ENCODE measurements at places on chromosomes 11 and 22.

DNA sequence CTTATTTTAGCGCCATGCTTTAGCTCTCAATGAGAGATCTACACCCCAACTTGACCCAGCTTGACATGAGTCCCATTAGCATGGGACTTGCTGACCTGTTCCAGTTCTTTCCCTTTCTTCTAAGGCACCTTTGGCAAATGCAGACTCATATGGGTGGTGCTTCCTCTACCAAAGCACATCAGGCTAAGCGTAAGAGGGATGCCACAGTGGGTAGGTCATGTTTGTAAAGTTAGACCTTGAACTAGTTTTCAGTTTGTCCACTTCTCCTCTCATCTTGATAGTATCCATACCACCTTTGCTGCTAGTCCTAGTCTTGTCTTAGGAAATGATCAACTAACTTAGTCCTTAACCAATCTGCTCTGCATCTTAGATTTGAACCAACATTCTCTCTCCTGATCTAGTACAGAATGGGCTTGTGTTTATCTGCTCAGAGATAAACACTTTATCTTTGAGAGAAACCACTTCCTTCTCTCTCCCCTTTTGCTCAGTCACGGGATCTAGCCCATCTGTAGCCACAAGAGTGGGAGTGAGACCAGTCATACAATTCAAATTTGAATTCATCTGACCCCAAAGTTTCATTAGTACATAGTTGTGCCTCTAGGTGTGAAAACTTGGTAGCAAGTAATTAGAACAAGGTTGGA is 72.1 kb upstream of the CD44 start:
- DNase-seq = peak; percentile 57

- DNase-seq = no peak
Measured at GRCh38 chr11:15568440-15568839, 453.7 kb downstream of the INSC start.

DNA sequence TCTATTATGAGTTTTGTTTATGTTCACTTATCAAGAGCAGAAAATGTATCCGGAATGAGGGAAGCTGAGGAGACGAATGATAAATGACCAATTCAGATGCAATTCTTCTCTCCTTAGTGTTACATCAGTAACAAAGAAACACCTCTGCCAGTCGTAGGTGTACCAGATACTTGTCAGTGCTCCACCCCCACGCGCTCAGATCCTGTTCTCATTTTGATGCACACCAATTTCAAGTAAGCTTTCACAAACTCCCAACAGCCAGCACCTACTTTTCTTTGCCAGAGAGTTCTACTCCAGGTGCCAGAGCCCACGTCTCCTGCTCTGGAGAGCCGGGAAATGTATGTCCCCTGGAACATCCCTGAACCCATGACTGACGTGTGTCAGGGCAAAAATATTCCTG is 43.7 kb downstream of the OR8B12 start:
- DNase-seq = no peak

DNA sequence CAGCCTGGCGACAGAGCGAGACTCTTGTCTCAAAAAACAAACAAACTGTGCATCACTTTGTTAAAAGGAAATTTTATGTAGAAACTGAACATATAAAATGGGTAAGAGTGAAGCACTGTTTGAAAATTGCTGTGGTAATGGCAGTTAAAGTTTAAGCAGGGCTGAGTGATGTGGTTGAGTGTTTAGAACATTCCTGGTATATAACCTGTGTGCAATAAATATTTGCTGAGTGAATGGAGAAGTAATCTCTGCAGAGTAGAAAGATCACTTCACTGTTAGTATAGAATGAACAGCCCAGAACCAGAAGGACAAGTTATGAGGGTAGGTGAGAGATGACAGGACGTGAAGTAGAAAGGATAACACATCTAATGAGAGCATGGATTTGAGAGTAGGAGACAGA is 27.3 kb downstream of the CECR2 start:
- no peak for DNase-seq

GRCh38 chr22:23115825-23116494 is 25.8 kb downstream of the RSPH14 start:
- DNase-seq = no peak

DNA sequence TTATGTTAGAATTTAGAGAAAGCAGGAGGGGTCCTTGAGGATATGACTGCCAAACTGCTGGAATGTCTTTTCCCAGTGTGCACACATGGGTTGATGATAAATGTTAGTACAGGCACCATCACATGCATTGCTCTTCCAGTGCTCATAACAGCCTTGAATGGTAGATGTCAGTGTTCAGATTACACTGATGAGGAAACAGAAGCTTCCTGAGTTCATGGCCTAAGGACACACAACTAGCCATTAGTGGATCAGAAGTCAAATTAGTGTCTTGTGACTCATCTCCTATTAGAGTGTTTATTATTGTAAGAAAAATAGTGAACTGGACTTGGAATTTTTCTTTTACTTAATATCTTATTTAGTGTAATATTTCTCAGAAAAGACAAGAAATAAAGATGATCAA is 241.5 kb downstream of the DDX10 start:
- no peak for DNase-seq

DNA sequence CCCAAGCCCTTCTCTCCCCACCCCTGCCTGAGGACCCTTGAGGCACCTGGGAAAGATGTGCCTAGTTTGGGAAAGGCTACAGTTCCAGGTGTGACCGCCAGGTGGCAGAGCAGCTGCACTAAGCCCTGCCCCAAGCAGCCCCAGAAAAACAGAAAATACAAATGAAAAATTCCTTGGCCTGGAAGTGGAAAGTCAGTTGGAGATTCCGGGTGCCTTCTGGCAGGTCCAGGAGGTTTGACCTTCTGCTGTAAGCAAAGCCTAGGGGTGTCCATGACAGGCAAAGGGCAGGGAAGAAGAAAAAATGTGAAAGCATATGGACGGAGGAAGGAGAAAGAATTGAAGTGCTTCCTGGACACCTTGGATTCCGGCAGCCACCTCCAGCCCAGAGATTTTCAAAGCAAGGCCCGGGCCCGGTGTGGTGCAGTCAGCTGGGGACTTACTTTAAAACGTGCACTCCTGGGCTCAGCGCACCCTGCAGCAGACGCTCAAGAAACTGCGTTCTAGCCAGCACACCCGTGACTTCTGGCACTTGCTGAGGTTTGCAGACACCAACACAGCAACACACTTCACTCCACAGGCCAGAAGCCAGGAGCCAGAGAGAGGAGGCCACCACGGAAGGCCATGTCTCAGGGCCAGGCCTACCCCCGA is 37.3 kb upstream of the SLC22A12 start:
- DNase-seq = peak; percentile 52

DNA sequence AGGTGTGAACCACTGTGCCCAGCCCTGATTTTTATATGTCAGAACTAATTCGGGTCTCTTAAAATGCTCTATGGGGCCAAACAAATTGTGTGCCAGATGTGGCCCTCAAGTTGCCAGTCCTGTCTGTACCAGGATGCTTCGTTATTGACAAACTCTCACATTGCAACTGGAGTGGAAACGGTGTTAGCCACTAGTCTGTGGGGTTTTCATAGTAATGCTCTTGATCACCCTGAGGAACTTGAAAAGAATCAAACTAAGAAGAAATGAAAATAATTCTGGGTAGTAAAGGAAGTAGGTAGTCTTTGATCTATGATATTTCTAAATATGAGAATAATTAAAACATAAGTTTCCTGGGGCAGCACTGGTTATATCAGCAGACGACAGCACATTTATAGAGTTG is 67.3 kb upstream of the ADSL start:
- no peak for DNase-seq

DNA sequence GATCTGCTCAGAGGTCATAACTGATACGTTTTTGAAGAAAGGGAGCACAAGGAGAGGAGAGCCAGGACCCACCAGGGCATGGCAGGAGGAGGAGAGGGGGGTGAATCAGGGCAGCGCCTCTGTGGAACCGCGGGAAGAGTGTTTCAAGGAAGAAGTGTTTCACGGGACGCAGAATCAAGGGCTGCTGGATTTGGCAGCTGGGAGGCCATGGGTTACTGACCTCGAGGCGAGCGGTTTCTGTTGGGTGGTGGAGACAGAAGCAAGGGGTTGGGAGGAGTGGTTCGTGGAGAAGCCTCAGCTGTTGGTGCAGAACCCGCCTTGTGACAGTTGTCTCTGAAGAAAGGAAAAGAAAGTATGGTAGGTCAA is 13.1 kb downstream of the VPS26B start:
- DNase-seq = no peak

- no peak for DNase-seq
Measured at GRCh38 chr11:102177974-102178631, 67.9 kb downstream of the YAP1 start.

DNA sequence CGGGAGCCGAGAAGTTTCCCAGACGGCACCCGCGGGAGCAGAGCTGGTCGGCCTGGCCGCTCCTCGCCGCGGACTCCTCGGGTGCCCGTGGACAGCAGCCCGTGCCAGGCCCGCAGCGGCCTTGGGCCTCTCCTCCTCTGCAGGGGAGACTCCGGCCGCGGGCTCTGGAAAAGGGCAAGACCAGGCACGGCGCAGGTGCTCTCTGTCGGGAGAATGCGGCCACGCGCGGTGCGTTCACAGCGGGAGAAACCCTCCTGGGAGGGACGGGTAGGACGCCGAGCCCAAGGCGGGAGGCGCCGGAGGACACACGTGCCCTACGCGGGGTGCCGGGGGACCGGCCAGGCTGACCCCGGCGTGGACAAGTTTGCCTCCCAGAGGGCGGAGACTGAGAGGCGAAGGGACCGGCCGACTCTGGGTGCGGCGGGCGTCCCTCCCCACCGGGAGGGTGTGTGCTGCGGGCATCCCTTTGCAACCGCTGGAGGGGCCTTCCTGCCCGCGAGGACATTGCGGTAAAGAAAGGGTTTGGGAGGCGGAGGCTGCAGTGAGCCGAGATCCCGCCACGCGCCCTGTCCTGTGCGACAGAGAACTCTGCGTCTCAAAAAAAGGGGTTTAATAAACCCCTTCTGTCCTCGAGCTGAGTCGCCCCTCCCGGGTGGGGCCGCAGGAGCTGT is 2.3 kb downstream of the IFITM1 start:
- peak; percentile 51 for DNase-seq

DNA sequence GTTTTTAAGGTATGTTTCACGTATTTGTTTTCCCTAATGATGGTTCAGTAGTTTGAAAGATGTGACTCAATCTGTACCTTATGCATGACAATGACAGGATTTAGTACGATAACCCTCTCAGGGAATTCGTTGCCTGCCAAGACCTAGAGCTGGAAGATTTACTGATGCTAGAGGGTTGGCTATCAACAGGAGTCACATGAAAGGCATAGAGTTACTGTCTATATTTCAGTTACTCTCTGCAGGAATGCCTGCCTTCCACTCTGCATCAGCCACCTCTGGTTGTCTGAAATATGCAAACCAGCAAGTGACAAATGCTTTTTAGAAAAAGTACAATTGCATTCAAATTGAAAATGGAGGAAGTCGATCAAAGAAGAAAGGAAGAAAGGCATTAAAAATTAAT is 276.3 kb upstream of the RAG2 start:
- no peak for DNase-seq

- DNase-seq = no peak
Measured at GRCh38 chr22:26357813-26358212, 71.2 kb upstream of the ASPHD2 start.

- no peak for DNase-seq
Measured at GRCh38 chr22:44351037-44351436, 38.3 kb upstream of the SHISAL1 start.

GRCh38 chr11:25733777-25734176 is 598.2 kb upstream of the ANO3 start:
- no peak for DNase-seq
